HuH-7 (cell line): ENCODE measurements at places on chromosomes 1 and 21.

DNA sequence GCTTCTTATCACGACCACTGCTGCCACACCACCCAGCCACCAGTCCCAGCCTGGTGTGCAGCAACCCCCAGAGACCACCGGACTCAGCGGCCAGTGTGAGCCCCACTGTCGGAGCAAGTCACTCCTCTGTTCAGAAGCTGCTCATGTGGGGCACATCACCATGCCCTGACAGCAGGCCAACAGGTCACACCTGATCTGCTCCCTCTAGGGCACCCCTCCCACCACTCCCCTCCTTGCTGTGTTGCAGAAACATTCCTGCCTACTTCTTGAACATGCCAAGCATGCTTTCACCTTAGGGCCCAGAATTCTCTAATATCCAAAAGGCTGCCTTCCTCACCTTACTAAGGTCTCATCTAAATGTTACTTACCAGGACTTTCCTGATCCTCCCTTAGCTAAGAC lies 146.5 kb downstream of the SLC45A1 start:
- no peak for DNase-seq

DNA sequence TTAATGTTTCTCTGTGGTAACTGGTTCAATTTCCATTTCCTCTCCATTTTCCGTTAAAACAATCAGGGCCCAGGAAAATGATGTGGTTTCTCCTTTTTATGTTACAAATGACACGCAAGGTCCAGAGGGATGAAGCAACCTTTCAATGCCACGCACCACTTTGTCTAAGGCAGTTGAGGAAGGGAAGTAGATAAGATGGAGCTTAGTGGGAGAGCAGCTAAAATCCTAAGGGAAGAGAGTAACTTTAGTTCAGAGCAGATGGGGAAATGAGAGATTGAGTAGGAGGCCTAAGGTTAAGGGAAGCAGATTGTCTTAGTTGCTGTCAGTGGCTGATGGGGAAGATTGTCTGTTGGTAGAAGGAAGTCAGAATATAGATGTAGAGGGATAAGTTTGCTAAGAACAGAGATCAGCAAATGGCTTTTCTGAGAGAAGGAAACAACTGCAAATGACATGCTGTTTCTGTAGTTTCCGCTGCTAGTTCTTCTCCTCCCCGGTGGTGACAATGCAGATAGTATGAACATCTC lies 660 bp downstream of the CD1C start:
- DNase-seq: no peak

DNA sequence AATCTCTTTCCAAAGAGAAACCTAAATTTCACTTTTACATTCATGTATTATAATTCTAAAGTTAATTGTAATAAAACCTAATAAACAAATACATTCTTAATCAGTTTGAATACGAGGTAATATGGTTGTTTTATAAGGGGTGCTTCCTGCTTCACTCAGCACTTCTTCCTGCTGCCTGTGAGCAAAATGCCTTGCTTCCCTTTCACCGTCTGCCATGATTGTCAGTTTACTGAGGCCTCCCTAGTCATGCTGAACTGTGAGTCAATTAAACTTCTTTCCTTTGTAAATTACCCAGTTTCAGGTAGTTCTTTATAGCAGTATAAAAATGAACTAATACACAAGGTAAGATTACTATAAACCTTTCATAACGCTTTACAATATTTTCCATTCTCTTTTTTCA lies 491.1 kb upstream of the LRRC7 start:
- no peak for DNase-seq

- no peak for DNase-seq
Observed at GRCh38 chr1:65378247-65378946, 42.1 kb upstream of the LEPR start.

GRCh38 chr1:221605569-221605968 lies 136.3 kb downstream of the DUSP10 start:
- DNase-seq: no peak

DNA sequence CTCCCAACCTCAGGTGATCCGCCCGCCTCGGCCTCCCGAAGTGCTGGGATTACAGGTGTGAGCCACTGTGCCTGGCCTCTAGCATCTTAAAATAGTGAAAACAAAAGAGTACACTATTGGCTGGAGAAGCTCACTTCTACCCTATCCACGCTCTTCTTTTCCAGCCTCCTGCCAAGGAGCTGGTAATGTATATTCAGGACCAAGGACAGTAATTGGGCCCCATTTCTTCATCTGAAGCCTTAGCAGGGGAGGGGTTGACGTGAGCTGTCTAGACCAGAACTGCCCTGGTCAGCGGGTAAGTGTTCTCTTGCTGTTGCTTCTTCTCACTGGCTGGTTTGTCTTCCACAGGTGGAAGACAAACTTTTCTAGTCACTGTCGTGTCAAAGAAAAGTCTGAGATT lies 70.2 kb downstream of the DNM3 start:
- DNase-seq: no peak

- no peak for DNase-seq
Observed at GRCh38 chr1:165891111-165891860, 63.9 kb downstream of the UCK2 start.

GRCh38 chr1:67685558-67686266 lies 711 bp downstream of the GADD45A start:
- DNase-seq: no peak

- DNase-seq: no peak
Observed at GRCh38 chr1:19439464-19440171, 45.7 kb downstream of the CAPZB start.

DNA sequence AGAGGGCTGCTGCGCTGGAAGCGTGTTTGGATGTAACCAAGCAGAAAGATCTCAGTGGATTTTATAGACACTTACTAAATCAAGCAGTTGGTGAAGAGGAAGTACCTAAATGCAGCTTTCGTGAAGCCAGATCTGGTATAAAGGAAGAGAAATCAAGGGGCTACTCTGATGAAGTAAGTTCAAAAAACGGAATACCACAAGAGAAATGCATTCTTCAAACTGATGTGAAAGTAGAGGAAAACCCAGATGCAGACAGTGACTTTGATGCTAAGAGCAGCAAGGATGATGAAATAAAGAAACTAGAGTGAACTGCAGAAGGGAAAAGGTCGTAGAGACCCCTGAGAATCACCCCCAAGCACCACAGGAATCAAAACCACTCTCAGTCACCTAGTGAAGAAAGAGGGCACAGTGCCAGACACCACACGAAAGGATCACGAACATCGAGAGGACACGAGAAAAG lies 40.8 kb upstream of the NEXN start:
- DNase-seq: no peak

GRCh38 chr1:179807291-179807690 lies 64.2 kb downstream of the FAM163A start:
- no peak for DNase-seq

- DNase-seq: no peak
Observed at GRCh38 chr1:17089506-17089905, 29.7 kb downstream of the PADI2 start.

- DNase-seq: no peak
Observed at GRCh38 chr1:217494767-217495166, 136.1 kb downstream of the GPATCH2 start.

DNA sequence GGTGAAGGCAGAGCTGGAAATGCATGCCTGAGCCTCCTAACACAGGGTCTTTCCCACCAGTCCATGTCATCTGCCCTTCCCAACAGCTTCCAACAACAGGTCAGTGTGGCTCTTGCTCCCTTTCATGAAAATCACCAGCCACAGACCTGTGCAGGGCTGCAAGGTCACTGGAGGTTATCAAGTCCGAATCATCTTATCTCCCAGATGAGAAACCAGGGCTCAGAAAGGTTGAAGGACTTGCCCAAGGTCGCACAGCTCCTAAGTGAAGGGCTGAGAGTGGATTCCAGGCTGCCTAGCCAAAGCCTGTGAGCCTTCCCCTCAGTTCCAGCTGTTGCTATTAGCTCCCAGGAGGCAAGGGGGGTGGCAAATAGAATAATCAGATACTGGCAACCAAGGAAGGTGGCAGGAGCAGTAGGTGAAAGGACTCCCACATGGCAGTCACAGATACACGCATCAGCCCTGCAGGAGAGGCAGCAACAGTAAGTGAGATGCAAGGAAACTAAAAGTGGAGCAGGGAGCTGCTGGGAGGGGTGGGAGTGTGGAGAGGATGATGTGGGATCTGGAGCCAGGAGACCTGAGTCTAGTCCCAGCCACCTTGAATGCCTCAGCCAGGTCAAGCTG lies 74.2 kb downstream of the SSBP3 start:
- DNase-seq: no peak

DNA sequence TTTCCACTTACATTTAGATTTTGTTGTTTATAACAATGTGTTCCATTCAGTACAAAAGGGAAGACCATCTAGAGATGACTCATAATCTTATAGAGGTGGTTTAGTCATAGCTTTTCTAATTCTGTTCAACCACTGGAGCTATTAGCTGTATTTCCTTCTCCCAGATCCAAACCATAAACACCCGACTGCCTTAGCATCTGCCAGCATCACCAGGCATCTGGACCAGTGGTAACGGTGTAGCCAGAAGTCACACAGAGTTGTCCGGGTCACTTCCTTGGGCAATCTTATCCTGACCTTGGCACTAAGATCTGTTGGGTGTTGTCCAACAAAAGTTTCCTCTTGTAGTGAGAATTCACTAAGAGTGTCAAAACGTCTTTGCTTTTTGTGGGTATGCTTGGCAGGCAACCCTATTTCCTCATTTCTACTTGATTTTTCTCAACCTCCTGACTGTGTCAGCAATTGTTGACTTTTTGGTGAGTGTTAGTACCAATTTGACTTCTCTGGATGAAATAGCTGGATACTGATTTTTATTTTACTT lies 372.1 kb upstream of the B3GALT2 start:
- DNase-seq: no peak

DNA sequence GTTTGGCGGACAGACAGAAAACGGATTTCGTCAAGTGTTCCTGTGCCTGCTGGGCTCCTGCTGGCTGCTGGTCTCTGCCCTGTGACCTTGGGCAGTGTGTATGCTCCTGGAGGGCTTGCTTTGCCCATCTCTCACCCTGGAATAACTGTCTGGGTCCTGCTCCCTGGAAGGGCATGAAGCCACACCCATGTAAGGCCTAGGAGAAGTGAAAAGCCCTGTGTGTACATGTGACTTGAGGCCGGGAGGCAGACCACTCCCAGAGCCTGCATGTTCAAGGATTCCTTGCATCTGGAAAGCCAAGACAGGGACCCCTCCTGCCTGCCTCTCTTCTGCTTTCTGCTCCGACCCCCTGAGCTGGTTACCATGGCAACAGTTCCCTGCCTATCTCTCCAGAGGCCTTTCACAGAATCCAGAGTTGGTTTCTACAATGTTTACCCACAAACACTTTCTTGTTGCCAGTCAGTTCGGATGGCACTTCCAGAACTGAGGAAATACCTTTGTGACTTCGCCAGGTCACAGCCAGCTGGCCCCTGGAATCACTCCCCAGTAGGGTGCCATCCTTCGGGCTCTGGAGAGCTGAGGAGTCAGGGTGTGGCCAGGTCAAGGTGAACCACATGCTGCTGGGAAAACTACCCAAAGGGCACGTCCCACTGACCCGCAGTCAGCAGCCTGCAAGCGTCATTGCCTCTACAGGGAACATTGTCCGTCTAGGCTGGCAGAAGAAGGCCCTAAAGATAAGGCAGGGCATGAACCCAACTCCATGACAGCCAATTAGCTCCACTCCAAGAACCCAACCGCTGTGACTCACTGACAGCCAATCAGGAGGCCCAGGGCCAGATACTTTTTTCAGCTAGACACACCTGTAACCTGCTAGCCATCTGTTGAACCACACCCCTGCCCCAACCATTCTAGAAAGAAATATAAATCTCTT lies 14.7 kb upstream of the GPR37L1 start:
- DNase-seq: no peak

GRCh38 chr21:36591326-36591970 lies 107.5 kb upstream of the SIM2 start:
- DNase-seq: no peak

- DNase-seq: no peak
Observed at GRCh38 chr1:12140016-12140415, 26.8 kb upstream of the TNFRSF1B start.

DNA sequence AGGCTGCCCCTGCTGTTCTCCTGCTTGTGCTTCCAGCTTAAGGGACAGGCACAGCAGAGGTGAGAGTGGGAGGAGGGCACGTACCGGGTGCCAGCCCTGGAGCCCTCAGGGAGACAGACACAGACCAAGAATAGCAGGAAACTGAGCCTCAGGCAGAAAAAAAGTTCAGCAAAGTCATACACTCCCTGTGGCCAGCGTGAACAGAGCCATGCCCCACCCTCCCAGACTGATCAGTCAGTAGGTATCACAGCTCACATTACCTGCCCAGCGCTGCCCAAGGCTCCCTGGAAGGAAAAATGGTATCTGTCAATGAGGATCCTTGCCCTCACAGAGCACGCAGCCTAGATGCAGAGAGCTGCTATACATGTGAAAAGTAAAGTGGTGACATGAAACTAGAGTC lies 1.3 kb downstream of the UBL4B start:
- no peak for DNase-seq

DNA sequence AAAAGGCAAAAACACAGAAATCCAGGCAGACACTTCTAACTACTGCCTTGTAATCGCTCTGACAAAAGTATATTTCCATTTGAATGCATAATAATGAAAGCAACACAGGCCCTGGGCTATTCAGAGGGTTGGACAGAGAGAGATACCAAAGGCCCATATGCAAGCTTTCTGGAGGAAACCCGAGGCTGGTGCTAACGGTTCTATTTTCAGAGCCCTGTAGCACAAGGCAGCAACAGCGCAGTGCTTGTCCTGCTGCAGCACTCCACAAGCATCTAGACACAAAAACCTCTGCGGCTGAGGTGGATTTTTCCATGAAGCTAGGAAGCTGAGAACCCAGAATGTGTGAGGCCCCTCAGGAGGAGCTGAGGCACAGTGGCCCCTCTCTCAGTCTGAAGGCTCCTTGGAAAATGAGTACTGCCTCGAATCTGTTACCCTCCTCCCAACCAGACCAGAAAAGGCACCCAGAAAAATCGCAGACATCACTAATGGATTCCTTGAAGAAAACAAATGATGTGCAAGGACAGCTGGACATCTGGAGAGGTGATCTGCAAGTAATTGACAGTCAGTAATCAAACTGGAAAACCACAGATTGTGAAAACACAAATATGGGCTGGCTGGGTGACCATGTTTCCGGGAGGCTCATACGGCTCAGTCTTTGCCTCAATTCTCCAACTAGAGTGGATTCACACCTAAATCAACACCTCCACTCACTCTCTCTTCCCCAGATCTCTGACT lies 54.0 kb downstream of the COLGALT2 start:
- no peak for DNase-seq

DNA sequence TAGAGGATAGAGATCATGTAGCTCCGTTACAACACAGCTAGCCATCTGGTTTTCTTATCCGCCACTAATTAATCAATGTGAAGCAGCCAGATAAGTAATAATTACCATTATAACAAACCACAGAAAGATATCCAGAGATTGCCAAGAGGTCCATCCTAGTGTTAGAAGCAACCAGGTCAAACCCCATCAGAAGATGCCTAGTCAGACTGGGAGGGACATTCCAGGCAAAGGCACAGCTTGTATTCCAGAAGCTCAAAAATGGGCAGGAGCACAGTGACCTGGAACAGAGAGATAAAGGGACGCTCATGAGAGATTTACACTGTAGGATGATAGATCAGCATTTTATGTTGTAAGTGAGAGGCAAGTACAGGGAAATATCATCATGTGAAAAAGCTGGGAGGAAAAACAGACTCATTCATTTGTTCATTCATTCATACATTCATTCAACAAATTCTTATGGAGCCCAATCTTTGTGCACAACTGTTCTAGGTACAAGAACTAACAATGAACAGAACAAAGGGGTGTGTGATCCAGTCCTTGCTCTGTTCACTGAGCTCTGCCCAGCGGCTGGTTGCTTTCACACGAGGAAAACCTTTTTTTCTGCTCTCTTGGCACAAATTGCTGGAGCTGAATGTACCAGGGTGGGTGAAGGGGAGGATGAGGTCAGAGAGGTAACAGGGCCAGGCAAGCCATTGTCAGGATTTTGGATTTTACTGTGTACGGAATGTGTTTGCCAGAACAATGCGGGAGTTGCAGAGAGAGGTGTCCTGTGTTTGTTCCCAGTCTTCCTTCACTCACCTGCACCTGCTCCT lies 240.8 kb upstream of the FGGY start:
- DNase-seq: no peak
